Ascending aorta (tissue), 2 donors: ENCODE measurements at places on chromosomes 5 and 9.
A peak's percentile ranks its signal among the peaks of the same experiment; 100 is the strongest.

DNA sequence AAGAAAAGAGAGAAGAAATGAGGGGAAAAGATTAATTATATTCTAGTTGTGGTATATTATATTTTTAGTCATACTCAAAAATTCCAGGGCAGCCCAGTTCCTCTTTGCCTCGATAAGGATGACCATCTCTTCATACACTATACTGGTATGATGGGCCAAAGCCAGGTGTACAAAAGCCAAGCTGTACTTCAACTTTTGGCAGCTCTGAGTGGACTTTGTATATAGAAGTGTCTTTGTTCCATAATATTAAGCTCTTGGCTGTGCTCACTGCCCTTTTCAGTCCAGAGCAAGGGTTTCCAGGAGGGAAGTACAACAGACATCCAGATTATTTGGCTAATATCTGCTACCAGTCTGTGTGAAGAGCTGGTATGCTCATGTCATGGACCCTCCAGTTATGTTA lies 934.3 kb upstream of the CDH10 start:
- no peak for DNase-seq

GRCh38 chr5:80871541-80871961 lies 88.6 kb upstream of the RASGRF2 start:
- DNase-seq, result no peak

GRCh38 chr5:89580976-89581375 lies 698.0 kb upstream of the MEF2C start:
- DNase-seq, result no peak

GRCh38 chr9:127180457-127181314 lies 58.3 kb upstream of the ANGPTL2 start:
- no peak for DNase-seq

DNA sequence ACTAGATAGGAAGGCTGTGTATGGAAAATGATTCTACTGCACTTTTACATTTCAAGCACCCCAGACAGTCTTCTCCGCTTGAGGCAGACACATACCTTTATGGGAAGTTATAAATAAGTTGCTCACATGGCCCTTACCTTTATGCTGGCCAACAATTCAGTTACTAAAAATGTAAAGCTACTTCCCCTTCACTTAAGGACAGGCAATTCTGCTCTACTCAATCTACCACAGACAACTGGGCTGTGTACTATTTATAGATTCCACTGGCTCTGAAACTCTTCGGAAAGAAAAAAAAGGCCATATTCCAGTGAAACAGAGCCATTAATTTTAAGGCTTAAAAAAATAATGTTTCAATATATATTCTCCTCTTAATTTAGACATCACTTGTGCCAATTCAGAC lies 59.4 kb downstream of the ELAVL2 start:
- no peak for DNase-seq

GRCh38 chr5:58868931-58869330 lies 286.1 kb downstream of the RAB3C start:
- DNase-seq, result no peak

GRCh38 chr5:171893290-171893886 lies 107.8 kb downstream of the SMIM23 start:
- no peak for DNase-seq

- DNase-seq, result no peak
These were observed 228.9 kb downstream of the KIAA0825 start for GRCh38 chr5:94389515-94389899.

DNA sequence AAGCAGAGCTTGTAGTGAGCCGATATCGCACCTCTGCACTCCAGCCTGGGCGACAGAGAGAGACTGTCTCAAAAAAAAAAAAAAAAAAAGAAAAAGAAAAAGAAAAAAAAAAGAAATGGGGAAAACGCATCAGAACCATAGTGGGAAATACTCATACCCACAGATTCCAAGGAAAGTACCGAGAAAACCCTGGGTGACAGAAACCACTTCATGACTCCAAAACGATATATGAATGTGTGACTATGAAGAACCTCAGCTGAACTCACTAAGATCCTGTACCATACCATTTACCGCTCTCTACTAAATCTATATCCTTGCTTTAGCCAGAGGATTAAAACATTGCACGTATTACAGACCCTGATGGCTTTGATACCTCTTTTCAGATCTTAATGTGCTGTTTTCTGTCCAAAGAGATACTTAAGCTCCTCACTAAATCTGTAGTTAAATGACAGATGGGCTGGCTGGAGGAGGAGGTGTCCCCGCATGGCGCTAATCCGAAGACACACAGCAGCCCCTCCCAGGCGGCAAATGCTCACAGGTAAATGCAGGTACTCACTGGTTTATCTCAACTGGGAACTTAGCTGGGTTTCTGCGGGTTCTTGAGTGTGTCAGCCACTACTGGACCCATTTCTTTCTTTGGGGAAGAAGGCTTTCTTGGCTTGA lies 2.8 kb downstream of the LPCAT1 start:
- peak; percentile 52 for DNase-seq

DNA sequence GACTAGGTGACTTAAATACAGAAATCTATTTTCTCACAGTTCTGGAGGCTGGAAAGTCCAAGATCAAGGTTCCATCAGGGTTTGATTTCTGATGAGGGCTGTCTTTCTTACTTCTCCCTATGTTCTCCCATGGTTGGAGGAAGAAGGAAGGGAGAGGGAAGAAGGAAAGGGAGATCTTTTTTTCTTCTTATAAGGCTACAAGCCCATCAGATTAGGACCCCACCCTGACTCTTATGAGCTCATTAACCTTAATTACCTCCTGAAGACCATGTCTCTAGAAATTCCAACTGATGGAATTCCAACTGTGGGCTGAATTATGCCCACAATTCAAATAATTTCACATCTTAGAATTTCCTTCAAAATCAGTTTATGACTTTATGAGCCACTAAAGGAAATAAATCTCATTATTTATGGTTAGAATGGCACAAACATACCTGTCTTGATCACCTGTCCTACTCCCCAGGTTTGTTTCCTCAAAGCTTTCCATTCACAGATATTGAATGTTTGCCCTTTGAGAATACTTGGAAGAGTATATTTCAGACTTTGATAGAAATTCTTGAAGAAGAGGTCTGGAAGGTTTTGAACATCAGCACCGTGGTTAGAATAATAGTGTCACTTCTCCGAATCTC lies 7.6 kb downstream of the PPWD1 start:
- DNase-seq, result no peak

DNA sequence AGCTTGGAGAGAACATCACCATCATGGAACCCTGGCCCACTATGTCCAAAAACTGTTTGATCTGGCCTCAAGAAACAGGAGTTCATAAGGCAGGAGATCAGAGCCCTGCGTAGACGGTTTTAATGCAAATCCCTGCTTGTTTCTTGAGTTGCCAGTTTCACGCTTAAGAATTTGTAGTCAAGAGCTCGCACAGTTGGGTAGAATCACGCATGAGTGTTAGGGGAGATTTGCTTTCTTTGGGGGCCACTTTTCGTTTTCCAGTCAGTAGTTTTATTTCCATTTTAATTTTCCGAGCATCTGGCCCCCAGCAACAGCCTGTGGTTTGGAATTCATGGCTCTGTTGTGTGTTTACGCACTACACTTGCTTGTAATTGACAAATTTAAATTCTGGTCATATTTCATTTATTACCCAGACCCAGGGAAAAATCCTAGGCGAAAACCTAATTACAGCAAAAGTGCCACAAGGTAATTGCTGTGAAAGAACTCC lies 6.6 kb upstream of the C5orf58 start:
- no peak for DNase-seq

GRCh38 chr9:94991961-94992907 lies 265.7 kb downstream of the AOPEP start:
- DNase-seq, result peak; percentile 55

- no peak for DNase-seq
These were observed 119.6 kb upstream of the TAF11L2 start for GRCh38 chr5:17378346-17378997.

GRCh38 chr5:116502616-116503015 lies 72.0 kb downstream of the SEMA6A start:
- no peak for DNase-seq

DNA sequence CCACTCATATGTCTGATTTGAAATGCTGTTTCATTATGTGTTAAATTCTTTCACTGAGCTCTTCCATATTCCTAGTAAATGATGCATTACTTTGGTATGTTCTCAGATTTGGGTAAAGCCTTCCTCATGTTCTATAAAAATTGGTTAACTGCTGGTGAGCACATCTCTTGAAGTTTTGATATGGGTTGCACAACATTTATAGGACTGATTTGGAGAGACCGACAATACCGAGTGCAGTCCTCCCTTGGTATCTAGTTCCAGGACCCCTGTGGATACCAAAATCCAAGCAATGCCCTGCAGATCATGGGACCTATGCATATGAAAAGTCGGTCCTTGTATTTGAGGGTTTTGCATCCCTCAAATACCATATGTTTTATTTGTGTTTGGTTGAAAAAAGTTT lies 37.8 kb downstream of the WDR36 start:
- no peak for DNase-seq

DNA sequence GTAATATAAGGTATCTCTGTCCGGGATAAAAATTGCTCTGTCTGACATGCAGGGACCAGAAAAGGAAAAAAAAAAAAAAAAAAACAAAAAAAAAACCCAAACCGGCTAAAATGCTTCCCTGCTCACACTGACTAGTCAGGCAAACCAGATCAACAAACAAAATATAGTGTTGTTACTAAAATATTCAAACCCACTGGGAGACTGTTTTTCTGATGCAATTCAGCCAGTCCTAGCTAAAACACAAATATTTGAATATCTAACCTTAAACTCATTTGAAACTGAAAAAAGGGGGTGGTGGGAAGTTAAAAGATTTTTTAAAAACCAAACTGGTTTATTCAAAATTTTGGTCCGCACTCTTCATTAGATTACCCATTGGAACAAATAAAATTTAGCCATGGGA lies 61.0 kb downstream of the APBA1 start:
- DNase-seq, result no peak

GRCh38 chr9:131995382-131995781 lies 84.3 kb downstream of the MED27 start:
- no peak for DNase-seq

GRCh38 chr9:104506565-104506964 lies 2.5 kb downstream of the OR13F1 start:
- DNase-seq, result no peak

- no peak for DNase-seq
These were observed 18.2 kb upstream of the CARD19 start for GRCh38 chr9:93077811-93078210.

- no peak for DNase-seq
These were observed 2.7 kb upstream of the PTAR1 start for GRCh38 chr9:69762527-69762926.

DNA sequence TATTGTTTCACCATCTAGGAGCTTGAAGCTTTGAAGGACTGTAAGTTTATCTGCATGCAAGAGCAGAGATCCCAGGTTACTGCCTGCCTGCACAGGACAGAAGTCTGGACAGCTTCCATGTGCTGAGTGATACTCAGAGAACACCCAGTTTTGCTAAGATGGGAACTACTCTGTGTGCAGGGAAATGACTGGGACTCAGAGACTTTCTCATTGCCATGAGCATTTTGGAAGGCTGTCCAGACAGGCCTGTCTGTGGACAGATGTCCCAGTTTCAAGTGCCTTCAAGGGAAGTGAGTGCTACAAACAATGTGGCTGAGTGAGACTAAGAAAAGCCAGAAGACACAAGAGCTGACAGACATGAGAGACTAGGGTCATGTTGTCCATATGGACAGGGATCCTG lies 19.2 kb upstream of the ZNF131 start:
- DNase-seq, result no peak

GRCh38 chr9:83920469-83920926 lies 734 bp downstream of the KIF27 start:
- DNase-seq, result no peak

DNA sequence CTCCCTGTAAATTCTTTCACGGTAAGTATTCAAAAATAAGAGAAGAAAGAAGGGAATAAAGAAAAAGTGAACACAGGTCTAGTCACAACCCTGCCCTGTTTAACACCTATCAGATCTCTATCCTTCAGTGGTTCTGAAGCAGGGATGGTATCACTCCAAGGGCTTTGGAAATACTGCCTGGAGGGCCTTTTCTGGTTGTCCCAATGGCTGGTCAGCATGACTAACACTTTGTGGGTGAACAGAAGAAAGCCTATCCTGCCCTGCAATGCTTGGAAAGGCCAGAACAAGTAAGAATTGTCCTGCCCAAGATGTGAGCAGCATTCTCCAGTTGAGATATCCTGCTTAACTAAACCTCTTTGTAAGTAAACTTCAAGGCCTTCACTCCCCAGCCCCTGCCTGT lies 124.9 kb downstream of the TMEM167A start:
- no peak for DNase-seq

DNA sequence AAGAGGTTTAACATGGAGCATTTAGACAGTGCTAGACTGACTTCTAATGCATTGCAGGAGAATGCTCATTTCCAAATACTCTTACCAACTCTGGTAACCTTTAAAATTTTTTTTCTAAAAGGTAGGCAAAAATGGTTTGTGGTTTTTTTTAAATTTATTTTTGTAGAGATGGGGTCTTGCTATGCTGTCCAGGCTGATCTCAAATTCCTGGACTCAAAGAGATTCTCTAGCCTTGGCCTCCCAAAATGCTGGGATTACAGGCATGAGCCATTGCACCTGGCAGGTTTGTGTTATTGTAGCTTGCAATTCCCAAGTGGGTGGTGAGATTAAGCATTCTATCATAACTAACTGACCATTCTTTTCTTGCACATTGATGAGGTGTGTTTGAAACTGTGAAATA lies 43.0 kb upstream of the TBC1D2 start:
- DNase-seq, result no peak

DNA sequence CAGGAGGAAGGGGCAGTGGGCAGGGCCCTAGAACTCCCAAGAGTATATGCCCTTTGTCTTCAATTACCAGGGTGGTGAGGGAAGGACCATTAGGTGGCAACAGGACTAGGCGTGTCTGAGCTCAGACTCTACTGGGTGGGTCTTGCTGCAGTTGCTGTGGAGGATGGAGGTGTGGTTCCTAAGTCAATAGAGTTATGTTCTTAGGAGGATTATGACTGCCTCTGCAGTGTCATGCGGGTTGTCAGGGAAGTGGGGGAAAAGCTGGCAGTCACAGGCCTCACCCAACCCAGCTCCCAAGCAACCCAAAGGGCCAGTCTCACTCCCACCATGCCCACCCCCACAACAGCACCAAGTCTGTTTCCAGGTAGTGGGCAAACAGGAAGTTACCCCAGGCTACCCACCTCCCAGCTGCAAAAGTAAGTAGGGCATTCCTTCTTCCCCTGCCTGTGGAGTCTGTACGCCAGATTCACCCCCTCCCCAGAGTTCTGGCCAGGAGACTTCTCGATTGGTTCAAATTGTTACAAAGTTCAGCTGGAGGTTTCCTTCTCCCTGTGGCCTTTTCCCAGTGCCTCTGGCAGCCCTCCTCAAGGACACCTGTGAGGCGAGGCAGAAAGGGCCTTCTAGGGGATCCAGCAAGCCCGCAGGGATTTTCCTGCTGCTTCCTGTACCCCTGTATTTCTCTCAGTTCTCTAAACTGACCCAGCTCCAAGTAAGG lies 145.3 kb downstream of the HINT1 start:
- DNase-seq, result no peak
